ENCODE measurements at places on chromosomes 3 and 15.

- DNase-seq, result no peak
These were observed 17.4 kb downstream of the NBEAL2 start for GRCh38 chr3:46996689-46997452.

- no peak for DNase-seq
These were observed 400.2 kb downstream of the CNTN3 start for GRCh38 chr3:74214286-74214685.

DNA sequence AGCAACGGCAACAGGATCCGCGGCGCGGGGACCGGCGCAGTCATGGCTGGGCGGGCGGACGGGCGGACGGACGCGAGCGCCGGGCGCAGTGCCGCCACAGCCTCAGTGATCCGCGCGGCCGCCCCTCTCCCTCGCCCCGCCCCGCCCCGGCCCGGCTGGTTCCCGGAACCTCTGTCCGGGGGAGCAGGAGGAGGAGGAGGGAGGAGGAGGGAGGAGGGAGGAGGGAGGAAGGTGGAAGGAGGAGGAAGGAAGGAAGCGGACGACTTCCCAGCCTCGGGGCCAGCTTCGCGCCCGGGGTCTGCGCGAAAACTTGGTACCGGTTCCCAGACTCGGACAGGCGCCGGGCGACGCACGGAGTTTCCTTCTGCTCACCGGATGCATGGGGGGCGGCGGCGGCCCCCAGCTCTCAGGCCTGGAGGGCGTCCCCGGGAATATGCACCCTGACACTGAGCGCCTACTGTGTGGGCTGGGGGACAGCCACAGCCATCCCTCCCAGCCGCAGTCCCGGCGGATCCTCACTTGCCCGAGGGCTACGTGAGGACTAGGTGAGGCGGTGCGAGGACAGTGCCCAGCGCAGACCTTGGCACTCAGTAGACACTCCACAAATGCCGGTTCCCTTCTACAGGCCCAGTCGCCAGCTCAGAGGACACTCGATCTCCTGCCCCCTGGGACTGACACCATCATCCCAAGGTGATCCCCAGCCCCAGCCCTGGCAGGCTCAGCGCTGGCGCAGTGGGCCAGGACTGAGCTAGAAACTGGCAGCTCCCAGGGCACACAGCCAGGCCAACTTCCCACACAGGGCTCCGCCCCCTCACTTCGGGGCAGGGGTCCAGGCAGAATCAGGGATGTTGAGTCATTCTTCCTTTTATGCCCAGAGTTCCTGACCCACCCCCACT is at the start of gene SHISA5:
Gene SHISA5, minus strand, starts transcription at position 124 of the 896 bp plus-strand sequence. Its CDS starts 80 bp downstream, at position 44.
- DNase-seq, result peak; percentile 39

GRCh38 chr3:142680710-142681109 is 43.1 kb upstream of the TRPC1 start:
- no peak for DNase-seq

GRCh38 chr15:56965231-56966013 is 47.0 kb downstream of the TCF12 start:
- no peak for DNase-seq

DNA sequence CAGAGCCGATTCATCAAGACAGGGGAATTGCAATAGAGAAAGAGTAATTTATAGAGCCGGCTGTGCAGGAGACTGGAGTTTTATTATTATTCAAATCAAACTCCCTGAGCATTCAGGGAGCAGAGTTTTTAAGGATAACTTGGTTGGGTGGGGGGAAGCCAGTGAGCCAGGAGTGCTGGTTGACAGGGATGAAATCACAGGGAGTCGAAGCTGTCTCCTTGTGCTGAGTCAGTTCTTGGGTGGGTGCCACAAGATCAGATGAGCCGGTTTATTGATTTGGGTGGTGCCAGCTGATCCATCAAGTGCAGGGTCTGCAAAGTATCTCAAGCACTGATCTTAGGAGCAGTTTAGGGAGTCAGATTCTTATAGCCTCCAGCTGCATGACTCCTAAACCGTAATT is 95.4 kb upstream of the CCDC80 start:
- no peak for DNase-seq

- DNase-seq, result no peak
These were observed 4.6 kb upstream of the OXTR start for GRCh38 chr3:8773941-8774542.

GRCh38 chr3:158769952-158770740 is 31.7 kb upstream of the MFSD1 start:
- DNase-seq, result peak; percentile 84

DNA sequence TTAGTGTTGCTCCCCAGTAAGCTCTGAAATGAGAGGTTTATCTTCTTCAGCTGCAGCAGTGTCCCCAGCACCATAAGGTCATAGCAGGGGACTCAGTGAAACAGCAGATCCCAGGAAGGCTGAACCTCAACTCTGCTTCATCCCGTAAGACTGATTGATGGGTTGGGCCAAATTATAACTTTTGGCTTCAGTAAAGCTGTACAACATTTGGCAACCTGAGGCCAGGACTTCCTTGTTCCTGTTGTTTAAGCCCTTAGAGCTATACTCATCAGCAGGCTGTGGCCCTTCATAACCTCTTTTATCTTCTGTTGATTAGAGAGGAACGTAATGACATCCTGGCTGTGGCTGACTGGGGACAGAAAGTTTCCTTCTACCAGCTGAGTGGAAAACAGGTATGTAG is 29.0 kb downstream of the IFT122 start:
- DNase-seq, result no peak

DNA sequence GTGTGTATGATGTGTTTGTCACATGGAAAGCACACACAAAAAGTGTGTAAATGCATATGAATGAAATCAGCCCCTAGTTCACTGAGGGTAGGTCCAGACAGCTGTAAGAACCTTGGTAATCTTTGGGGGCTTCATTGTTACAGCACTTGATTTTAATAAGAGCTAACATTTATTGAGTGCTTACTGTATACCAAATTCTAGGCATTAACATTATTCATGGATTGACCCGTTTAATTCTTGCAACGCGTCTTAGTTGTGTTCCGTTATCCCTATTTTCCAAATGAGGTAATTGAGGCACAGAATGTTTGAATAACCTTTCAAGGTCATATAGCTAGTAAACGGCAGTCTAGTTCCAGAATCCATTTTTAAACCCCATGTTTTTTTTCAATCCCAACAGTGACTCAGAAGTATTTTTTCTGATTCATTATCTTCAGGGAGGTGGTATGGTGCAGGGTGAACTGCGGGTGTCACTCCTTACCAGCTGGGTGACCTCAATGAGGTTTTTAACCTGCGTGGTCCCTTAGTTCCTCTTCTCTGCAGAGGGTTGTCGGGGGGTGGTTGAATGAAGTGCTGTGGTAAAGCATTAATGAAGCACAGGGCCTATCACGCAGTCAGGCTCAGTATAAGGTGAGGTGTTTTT is 14.2 kb downstream of the RAB8B start:
- DNase-seq, result peak; percentile 76

GRCh38 chr3:17158941-17159682 is 274.4 kb downstream of the PLCL2 start:
- DNase-seq, result no peak

- DNase-seq, result no peak
These were observed 752.0 kb upstream of the GRM7 start for GRCh38 chr3:6108957-6109356.

DNA sequence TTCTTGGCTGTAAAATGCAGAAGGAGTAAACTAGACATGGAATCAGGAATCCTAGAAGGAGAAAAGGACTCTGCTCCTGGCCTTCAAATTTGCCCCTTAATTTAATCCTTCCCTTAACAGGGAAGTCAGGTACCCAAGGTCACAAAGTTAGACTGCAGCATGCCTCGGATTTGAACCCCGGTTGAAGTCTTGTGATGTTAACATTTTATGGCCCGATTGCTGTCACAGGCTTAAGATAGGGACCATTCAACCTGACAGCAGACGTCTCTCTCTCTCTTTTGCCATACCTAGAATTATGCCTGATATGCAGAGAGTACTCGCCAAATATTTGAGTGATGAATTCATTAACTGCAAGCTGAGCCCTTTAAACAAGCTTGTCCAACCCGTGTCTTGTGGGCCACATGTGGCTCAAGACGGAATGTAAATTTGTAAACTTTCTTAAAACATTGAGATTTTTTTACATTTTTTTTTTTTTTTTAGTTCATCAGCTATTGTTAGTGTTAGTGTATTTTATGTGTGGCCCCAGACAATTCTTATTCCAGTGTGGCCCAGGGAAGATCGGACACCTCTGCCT is 217.2 kb downstream of the THSD4 start:
- DNase-seq, result peak; percentile 87

- DNase-seq, result no peak
These were observed 827.5 kb upstream of the DPPA4 start for GRCh38 chr3:110164632-110165369.

DNA sequence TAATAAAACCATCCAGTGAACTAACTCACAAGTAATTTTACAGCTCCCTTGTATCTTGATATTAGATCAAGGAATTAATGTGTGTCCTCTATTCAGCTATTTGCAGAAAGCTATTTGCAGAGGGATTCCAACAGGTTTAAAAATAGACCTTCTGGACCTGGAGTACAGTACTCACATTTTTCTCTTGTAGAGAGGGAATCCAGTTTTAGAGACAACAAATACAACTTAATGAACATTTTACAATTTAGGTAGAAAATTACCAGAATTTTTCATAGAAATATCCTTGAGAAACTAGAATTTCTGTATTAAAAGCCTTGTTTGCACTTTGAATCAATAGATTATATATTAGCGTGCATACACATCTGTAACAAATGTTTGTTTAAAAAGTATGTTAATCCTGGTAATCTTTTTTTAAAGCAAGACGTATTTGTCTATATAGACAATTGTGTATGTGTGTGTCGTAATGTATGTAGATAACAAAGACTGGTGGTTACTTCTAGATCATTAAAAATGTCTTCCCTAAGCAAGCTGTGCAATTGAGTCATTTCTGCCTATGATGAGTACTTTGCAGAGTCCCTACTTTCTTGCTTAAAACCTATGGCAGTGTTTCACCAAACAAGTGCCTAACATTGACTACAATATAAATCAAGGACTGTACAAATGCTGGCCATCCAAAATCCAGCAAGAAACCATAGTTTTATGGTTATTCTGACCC is 57.9 kb downstream of the PPP2R3A start:
- DNase-seq, result no peak

GRCh38 chr3:142857056-142857455 is 31.8 kb downstream of the PCOLCE2 start:
- DNase-seq, result peak; percentile 56

- no peak for DNase-seq
These were observed 42.0 kb upstream of the SPTSSB start for GRCh38 chr3:161413127-161413854.

- no peak for DNase-seq
These were observed 185.6 kb downstream of the APBA2 start for GRCh38 chr15:29071232-29071881.

All from HCEC 1CT (cell line).